ENCODE measurements at places on chromosomes 5 and 9.

GRCh38 chr5:120457839-120458507 is 6.1 kb upstream of the PRR16 start:
- DNase-seq: peak; percentile 73

DNA sequence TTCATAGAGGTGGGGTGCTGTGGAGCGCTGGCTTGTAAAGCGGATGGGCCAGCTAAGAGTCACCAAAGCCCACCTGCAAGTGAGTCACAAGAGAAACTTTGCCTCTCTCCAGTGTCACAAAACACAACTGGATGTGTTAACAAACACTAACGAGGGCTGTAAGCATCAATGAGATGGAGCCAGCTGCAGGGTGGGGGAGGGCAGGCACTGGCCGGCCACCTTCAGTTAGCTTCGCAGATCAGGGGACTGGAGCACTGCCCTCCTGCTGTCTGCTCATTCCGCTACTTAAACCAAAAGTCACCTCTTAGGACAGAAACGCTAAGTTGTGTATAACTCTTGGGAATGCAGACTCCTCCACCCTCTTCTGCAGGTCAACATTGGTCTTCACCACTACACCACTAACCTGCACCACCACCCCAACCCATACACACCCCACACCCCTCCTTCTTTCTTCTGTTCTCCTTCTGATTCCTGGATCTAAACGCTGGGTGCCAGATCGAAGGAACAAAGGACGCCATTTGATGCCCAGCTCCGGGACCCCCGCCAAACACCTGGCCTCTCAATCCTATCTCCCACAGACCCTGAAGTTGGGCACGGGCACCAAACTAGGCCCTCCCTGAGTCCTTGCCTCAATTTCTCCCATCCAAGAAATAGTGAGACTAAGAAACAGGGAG is 2.1 kb downstream of the ARSI start:
- no peak for DNase-seq

- peak; percentile 94 for DNase-seq
Observed at GRCh38 chr9:109914280-109915027, 134.5 kb downstream of the PALM2AKAP2 start.

GRCh38 chr9:114285166-114285867 is 37.6 kb upstream of the ORM1 start:
- DNase-seq: peak; percentile 88

- DNase-seq: peak; percentile 48
Observed at GRCh38 chr5:110441035-110441434, 285.4 kb downstream of the TMEM232 start.

GRCh38 chr5:156920861-156921431 is 42.1 kb downstream of the TIMD4 start:
- DNase-seq: no peak

- no peak for DNase-seq
Observed at GRCh38 chr5:160627921-160628618, 206.4 kb downstream of the PTTG1 start.

DNA sequence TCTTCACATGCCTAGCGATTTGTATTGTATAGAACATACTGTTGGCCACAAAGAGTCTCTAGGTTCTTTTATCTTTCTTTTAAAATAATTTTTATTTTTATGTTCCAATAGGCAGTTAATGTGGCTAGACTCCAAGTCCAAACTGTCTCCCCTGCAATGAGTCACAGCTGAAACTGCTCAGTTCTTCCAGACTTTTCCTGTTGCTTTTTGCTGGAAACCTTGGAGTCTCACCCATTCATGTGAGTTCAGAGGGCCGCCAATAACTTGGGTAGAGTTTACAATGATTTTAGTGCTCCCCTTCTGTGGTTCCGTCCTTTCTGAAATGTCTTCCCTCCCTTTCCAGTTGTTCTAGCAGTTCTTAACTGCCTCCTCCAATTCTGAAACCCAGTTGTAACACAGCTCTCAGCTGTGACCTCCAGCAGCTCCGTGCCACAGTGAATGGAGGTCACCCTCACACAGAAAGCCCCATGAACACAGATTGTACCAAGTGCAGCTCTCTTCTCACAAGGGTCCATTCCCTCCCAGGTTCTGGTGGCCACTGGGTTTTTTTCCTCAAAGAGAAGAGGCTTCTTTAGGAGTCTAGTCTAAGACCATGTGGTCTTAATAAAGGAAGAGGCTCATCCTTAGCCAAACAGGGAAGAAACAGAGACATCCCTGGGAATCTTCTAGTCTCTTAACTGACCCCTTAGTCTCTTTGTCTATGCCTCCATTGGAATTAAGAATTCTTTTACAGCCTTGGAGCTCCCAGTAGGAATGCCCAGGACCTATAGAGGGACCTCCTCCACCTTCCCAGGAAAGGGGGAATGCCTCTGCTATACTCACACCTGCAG is 198.5 kb downstream of the SPOCK1 start:
- DNase-seq: peak; percentile 90

DNA sequence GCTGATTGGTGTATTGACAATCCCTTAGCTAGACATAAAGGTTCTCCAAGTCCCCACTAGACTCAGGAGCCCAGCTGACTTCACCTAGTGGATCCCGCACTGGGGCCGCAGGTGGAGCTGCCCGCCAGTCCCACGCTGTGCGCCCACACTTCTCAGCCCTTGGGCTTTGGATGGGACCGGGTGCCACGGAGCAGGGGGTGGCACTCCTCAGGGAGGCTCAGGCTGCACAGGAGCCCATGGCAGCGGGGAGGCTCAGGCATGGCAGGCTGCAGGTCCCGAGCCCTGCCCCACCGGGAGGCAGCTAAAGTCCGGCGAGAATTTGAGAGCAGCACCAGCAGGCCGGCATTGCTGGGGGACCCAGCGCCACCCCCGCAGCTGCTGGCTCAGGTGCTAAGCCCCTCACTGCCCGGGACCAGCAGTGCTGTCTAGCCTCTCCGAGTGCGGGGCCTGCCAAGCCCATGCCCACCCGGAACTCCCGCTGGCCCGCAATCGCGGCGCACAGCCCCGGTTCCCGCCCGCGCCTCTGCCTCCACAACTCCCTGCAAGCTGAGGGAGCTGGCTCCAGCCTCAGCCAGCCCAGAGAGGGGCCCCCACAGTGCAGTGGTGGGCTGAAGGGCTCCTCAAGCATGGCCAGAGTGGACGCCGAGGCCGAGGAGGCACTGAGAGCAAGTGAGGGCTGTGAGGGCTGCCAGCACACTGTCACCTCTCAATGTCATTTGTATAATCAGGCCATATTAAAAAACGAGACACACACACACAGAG is 437.2 kb downstream of the CSNK1G3 start:
- DNase-seq: no peak

DNA sequence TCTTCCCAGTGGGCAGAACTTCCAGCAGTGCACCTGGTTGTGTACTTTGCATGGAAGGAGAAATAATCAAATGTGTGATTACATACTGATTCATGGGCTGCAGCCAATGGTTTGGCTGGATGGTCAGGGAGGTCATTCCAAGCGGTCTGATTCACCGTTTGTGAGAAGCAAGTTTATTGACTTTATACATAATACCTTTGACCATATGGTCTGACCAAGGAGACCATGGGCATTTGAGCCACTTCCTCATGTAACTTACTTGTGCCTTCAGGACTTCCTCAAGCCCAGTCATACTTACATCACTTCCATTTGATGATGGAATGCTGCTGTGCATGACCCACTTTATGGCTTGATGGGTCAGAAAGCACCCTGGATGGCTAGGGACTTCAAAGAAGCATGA is 41.1 kb downstream of the DAP start:
- DNase-seq: peak; percentile 76

DNA sequence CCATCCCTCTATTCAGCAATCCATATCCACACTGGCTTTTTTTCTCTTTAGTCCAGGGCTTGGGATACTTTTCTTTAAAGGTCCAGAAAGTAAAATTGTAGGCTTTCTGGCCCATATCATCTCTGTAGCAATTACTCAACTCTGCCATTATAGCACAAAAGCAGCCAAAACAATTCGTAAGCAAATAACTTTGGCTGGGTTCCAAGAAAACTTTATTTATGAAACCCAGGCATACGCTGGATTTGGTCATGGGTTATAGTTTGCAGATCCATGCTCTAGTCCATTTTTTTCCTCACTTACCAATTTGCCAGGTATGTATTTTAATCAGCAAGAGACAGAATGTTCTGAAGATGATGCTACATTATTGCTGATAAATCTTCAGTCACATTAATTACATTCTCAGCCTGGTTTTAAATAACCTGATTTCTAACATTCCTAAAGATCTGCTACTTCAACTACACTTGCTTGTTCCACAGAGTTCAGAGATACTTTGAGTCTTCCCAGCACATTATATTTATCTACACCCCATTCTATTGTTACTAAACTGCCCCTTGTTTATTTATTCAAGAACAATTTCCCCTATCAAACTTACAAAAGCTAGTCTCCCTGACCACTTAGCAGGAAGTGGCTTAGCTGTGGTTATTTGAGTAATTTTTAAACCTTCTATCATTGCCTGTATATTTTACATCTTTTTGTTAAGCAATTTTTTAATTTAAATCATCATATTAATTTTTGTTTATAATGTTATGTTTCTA is 161.0 kb downstream of the ISL1 start:
- DNase-seq: no peak
